ENCODE measurements at places on chromosomes 7 and 10.
A peak's percentile ranks its signal among the peaks of the same experiment; 100 is the strongest.

GRCh38 chr7:12619461-12620069, 49.0 kb downstream of the SCIN start:
- no peak for DNase-seq

GRCh38 chr10:124557648-124558338, 96.2 kb downstream of the LHPP start:
- DNase-seq, result no peak

DNA sequence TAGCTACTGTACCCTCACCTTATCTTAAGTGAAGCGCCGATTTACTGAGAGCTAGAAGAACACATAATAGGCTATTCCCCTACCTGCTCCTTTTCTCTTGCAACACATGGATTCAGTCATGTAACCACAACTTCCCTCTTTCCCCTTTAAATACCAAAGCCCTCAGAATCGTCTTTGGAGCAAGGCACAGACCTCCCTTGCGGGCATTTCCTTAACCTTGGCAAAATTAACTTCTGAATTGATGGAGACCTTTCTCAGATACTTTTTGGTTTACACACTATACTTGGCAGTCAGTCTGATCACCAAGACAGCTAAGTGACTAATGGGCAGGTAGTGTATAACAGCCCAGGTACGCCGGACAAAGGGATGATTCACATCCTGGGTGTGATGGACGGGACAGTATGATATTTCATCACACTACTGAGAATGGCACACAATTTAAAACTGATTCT, 72.7 kb upstream of the SEC61G start:
- DNase-seq, result no peak

DNA sequence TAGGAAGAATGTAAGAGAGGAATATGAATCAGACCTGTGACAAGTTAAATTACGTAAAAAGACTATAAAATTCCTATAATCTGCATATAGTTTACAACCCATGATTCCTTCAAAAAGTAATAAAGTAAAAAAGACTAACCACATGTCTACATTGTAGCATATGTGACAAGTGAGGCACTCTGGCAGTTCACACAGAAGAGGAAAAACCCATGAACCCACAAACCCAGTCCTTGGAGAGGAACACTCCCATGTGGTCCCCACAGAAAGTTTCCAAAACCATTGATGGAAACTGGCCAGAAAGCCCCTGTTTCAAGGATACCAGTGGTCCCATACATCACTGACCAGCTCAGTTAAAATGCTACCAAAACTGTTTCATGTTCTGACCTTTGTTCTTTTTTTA, 15.7 kb downstream of the KDM7A start:
- DNase-seq, result no peak

GRCh38 chr7:143417734-143418383, 9.2 kb upstream of the EPHA1 start:
- no peak for DNase-seq

DNA sequence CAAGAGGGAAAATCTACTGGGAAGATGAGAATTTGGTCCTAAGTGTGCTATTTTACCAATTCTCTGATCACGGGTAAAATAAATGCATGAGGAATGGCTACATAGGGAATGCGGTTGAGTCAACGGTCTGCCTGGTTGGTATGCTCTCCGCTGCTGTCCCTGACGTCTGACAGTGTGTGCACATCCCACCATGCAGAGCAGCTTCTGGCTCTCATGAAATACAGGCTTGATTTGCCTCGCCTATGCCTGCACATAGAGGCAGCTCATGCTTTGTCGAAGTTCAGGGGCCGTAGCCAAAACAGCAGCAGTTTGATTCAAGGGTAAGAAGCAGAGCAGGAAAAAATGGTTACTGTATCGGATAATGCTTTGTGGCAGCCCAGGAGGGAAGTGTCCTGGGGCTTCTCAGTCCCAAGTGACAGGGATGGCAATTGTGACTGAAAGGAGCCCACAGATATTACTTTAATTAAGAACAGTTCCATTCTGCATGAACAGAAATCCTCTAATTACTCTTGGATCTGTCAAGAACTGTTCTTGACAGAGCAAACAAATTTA, 268.4 kb upstream of the SLC26A5 start:
- DNase-seq, result no peak

GRCh38 chr10:64041989-64042490, 520.8 kb downstream of the REEP3 start:
- peak; percentile 15 for DNase-seq

DNA sequence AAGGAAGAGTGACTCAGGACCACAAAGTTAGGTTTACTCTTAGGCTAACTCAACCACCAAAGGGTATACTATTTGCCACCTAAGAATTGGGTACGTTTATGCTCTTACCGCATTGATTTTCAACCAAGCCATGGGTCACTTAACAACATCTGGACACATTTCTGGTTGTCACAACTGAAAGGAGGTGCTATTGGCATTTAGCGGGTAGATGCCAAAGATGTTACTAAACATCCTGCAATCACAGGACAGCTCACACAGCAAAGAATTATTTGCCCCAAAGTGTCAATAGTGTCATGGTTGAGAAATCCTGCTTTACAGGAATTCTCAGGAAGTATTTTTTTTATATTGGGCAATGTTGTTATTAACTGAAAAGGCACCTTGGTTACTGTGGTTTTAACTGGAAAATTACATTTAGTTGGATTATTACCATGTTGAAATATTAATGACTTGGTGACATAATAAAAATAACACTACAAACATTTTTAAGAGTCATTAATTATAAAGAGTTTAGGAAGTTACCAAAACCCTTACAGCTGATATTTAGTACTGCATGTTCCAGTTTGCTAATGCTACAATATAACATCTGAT, 185.0 kb upstream of the TMEM196 start:
- no peak for DNase-seq

- DNase-seq, result no peak
These were observed 162.5 kb upstream of the MALRD1 start for GRCh38 chr10:18886102-18886501.

DNA sequence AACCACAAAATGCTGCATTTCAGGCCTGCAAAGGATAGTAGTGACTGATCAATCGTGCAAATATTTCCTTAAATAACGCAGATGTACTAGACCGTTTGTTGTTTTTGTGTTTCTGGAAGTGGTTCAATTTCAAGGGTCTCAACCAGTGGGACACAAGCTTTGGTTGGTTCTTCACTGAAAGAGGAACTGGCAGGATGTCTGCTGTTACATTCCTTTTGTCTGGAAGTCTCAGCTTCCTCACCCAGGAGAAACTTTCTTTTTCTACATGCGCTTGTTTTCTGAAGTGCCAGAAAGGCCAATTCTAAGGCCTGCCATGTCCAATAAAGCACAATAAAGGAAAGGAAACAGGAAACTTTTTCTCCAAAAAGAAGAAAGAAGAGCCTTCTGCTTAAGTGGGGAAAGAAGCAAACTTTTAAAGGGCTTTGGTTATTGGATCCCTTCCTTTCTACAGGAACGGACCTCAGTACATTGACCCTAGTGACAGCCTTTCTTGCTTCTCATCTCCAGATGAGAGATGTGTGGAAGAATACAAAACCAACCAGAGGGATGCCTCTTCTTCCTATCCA, 4.1 kb downstream of the DKK1 start:
- DNase-seq, result no peak

DNA sequence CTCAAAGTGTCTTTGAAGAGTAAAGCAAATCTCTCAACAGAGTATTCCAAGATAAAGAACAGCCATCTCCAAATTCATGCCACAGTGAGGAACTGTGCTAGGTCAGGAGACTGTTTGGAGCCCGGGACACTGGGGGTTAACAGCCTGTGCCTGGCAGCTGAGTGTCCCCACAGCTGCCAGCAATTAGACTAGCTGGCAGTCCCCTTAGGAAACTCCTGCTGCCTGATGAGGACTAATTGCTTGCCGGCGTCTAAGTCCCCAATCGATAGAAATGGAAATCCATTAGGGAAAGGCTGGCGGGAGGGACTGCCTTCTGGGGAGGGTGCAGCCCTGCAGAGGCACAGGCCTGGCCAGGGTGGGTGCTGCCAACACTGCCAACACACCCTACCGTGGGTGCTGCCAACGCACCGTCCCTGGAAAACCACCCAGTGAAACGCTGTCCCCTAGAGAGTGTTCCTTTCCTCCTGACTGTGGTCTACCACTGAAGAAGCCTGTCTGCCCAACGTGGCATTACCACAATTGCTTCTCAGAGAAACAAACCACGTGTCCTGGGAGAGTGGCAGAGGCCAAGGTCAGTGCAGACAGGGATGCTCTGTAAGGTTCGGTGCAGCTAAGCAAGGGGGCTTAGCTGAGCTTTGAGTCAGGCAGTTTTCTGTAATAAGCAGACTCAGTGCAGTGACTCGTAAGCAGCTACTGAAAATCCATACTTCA, 60.8 kb downstream of the XRCC2 start:
- no peak for DNase-seq

- no peak for DNase-seq
These were observed 674.0 kb upstream of the C7orf33 start for GRCh38 chr7:147916573-147916972.

DNA sequence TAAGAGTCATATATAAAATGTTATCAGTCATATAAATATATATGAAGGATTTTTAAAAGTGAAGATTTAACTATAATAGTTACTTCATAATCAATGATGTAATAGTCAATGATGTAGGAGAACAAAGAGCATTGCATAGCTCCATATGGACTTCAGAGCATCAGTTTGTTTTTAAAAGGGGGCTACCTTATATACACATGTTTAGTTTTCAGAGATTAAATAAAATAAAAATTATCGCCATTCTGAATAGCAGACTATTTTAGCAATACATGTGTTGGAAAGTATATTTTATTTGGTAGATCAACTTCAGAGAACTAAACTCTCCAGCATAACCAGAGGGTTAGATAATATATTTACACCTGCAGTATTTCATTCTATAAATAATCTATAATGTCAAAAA, 29.1 kb upstream of the EPC1 start:
- DNase-seq, result no peak

DNA sequence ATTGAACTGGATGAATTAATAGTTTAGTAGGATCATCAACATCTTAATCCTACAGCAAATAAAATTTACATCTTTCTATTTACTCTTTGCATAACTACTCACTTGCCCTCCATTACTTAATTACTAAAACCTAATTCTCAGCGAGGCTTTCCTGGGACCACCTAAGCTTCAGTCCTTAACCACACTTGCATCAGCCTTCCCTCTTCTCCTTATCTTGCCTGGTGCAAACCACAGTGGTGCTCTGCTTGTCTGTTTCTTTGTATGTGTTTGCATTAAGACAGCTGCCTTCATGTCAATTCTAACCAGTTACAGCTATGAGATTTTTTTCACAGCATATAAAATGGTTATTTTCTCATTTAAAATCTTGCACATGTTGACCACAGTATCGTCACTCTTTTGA, 72.6 kb upstream of the ZNF92 start:
- no peak for DNase-seq

GRCh38 chr7:27143950-27144780, 684 bp upstream of the HOXA5 start:
- no peak for DNase-seq

DNA sequence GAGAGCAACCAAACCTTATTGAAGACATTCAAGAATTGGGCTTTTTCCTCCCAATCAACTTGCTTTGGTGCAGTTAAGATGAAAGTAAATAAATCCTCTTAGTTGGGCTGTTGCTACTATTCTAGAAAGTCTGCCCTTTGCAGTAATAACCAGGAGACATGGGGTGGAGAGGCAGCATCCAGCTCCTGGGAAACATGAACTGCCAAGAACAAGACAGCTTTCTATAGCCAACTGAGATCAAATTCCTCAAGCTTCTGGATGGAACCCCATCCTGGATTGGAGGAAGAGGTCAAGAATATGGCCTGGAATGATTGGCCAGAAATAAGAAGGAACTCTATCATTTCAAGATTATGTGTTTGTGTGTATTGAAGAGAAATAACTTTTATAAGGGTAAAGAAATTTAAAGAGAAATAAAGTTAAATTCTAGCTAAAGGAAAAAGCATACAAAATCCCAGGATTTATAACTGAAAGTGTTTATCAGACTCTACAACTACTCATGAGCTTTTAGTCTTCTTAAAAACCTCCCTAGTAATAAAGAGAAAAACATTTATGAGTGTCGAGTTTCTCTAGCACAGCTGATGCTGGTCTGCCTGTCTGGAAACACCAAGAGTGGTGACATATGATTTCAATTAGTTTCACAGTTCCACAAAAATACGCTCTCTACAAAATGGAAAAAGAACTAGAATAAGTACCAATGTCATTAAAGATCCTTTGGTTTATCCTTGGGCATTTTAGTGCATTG, 70.1 kb upstream of the COL1A2 start:
- DNase-seq, result no peak

GRCh38 chr7:121030308-121030707, 41.8 kb downstream of the CPED1 start:
- no peak for DNase-seq

DNA sequence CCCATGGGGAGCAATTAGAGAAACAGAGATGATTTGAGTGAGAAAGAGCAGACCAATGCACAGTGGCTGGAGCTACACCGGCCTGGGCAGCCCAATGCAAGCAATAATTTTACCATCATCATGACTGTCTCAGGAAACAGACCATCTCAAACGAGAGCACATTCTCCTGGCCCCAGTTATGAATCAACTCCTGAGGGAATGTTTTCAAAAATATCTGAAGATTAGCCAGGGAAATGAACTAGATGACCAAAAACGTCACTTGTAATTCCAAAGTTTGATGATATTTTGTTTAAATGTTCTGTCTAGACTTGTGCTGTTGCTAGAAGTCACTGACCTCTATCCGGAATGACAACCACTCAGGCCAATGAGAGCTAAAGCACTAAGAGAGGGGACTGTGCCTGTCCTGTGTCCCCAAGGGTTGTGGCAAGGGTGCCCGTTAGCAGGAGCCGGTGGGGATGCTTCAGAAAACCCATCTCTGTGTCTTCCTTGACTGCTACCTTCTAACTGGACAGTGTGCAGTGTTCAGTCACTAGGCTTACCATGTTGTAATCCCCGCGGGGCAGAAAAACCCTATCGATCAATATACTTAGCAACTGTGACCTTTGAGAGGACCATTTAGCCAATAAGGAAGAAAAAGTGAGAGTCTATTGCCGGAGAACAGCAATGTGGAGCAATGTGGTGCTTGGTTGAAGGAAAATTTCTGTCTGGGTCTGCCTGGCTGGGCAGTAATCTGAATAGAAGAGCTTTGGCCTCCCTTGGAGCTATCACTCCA, 202.4 kb downstream of the ADAM12 start:
- no peak for DNase-seq

- no peak for DNase-seq
These were observed 138.8 kb upstream of the SHH start for GRCh38 chr7:155950898-155951553.

DNA sequence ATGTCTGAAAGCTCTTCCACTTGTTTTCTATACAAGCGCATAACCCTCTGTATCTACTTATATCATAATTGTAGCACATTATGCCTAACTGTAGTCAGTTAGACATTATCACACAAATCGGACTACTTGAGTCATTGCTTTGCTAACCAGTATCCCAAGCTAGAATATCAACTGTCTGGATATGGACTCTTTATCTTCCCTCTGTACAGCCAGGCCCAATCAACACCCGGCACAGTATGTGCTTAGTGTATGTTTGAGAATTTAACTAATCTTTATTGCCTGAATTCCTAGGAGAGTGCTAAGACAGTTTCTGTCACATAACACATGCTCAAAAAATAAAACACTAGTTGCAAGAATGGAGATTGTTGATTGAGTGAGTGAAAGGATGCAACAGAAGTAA, 211.2 kb downstream of the ARL4A start:
- DNase-seq, result no peak

- no peak for DNase-seq
These were observed 121.2 kb downstream of the RALA start for GRCh38 chr7:39744620-39745019.

GRCh38 chr7:132390705-132391104, 185.6 kb downstream of the PLXNA4 start:
- DNase-seq, result no peak

- no peak for DNase-seq
These were observed 19.5 kb downstream of the LMOD2 start for GRCh38 chr7:123675181-123675473.

Data from GM06990 (cell line).